Activated naive CD4-positive, alpha-beta T cell treated with anti-CD3 and anti-CD28 coated beads for 36 hours (primary cell): ENCODE measurements at places on chromosomes 5 and 9. TPM values are rescaled to one million over a fixed set of nuclear protein-coding genes. Genes with fewer than 3 reads are reported as not detected.

The PLPPR1 gene
- total RNA-seq, result not detected

The GNA14 gene
- total RNA-seq, result not detected

The SYK gene
- 0.07 TPM for total RNA-seq

The LCN2 gene
- total RNA-seq, result not detected

- DNase-seq, result no peak
These were observed 12.7 kb upstream of the GOLM1 start for GRCh38 chr9:86112057-86112456.

GRCh38 chr5:169905017-169905416 is 75.3 kb downstream of the INSYN2B start:
- DNase-seq, result no peak

DNA sequence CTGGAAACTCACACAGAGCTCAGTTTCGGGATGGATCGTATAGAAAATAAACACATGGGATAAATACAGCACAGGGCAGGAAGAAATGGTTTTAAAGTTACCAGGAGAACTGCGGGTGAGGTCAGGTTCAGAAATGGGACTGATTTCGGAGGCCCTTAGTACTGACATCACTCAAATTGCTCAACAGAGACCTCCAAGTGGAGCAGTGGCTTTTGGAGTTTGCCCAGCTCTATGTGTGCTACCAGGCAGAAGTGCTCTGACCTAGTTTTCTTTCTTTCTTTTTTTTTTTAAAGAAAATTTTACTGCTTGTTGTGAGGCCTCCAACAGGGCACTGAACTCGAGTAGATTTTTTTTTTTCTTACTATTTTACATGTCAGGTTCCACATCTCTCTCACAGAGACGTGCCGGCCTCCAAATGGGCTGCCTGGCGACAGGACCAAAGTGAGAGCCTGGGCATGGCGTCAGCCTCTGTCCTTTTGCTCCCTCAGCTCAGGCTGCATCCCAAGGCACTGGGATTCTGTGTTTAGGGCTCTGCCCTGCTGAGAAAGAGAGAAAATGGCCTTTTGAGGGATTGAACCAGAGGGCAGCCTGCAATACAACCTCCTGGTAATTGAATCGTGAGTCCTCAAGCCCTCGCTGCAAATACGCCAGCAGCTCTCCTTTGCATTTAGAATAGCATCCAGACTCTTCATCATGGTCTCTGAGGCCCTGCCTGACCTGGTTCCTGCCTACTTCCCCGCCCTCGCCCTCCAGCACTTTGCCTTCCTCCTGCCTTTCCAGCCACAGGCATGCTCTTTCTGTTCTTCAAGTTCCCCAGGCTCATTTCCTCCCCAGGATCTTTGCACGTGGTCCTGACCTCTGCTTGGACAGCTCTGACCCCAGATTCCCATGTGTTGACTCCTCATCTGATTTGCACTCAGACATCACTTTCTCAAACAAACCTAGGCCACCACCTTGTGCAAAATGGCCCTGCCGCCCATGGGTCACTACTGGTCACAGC is 173.5 kb downstream of the FGF1 start:
- no peak for DNase-seq

- no peak for DNase-seq
These were observed 45.7 kb upstream of the SPATA31C2 start for GRCh38 chr9:88183798-88184495.

GRCh38 chr9:127336506-127337352 is 60.2 kb upstream of the SLC2A8 start:
- DNase-seq, result no peak

DNA sequence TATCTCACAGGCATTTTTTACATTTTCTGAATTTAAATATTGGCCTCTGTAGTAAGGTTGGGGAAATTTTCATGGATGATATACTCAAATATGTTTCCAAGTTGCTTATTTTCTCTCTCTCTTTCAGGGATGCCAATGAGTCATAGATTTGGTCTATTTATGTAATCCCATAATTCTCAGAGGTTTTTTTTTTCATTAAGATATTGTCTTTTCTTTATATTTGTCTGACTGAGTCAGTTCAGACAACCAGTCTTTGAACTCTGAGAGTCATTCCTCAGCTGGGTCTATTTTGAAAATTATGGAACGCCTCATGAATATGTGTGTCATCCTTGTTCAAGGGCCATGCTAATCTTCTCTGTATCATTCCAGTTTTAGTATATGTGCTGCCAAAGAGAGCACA is 223.2 kb downstream of the PCSK1 start:
- no peak for DNase-seq

- DNase-seq, result no peak
These were observed 14.7 kb upstream of the TNC start for GRCh38 chr9:115132648-115133047.

DNA sequence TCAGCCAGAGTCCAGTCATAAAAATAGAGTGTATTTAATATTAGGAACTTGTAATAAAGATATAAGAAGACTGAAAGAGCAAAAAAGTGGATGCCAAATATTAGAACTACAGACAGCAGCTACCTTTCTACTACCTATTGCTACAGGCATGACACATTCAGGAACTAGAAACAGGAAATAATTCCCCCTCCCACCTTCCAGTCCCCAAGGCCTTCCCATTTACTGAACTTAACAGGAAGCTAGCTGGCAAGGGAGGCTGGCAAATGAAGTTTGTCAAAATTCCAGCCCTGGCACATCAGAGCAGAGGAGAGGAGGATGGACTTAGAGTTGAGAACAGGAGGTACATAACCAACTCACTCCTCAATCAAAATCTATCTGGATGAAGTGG is 50.2 kb upstream of the RIC1 start:
- no peak for DNase-seq

GRCh38 chr5:117999939-118000549 is 988.3 kb downstream of the DTWD2 start:
- DNase-seq, result no peak

GRCh38 chr9:70901746-70902145 is 219.7 kb downstream of the TRPM3 start:
- DNase-seq, result no peak
